ENCODE measurements at places on chromosomes 7 and 10.

- DNase-seq, result no peak
Observed at GRCh38 chr10:43970018-43970698, 321.5 kb upstream of the ZNF32 start.

DNA sequence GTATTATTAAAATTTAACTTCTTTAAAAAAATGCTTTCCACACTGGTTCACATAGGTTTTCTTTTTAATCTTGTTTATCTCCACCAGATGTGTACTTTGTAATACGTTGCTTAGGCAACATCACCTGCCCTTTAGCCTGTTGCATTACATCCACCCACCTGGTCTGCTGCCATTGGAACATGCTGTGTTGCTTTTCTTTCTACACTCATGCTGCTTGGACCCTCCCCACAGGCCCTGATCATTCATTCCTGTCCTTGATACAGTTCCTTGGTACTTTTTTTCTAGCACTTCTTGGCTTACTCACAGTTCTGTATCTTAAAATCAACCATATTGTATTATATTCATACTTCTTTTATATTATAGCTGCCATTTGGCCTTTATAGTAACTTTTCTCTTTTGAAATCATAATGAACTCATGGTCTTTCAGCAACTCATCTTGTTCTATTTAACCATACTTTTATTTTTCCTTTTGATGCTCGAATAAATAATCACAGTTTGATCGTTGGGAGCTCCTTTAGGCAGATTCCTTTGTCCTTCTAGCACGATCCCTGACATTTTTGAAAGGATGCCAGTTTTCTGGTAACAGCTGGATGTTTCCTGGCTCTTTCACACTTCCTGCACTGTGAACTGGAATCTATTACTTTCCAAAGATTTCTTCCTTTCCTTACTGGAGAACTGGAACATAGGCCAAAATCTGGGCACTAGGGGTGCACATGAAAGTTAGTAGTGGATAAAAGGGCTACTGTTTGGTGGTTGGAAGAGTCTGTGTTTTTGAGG lies 125.1 kb downstream of the CDK14 start:
- no peak for DNase-seq

DNA sequence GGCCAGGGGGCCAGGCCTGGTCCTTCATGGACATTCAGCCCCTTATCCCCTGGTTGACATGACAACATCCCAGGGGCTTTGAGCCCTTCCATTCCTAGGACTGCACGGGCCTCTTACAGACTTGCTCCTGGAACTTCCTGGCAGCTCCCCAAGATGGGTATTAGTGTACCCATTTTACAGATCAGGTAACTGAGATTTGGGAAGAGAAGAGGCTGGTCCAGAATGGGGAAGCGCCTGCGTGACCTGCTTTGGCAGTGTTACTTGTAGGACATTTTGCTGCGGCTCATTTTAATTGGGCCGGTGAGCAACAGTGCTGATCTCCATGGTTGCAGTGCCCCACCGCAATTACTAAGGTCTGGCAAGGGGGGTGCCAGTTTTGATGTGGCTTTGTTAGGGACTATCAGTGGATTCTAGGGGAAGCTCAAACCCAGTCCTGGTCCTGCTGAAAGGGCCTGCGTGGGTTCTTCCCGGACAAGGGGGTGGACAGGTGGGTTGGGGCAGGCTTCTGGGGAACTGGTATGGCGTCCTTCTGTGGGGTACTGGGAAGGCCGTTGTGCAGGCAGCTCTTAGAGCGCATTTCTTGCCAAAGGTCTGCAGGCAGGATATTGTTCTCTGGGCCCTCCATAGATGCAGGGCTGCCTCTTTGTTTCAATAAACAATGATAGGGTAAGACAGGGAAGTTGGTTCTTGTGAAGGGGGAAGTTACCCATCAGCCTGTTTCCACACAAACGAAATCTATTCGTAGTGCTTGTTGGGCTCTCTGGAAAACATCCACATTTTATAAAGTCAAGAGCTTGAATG lies 137.6 kb downstream of the RGS10 start:
- DNase-seq, result no peak

- DNase-seq, result no peak
Observed at GRCh38 chr10:113142601-113143362, 192.7 kb downstream of the TCF7L2 start.

- DNase-seq, result no peak
Observed at GRCh38 chr10:47245731-47246350, 54.2 kb upstream of the GDF10 start.

DNA sequence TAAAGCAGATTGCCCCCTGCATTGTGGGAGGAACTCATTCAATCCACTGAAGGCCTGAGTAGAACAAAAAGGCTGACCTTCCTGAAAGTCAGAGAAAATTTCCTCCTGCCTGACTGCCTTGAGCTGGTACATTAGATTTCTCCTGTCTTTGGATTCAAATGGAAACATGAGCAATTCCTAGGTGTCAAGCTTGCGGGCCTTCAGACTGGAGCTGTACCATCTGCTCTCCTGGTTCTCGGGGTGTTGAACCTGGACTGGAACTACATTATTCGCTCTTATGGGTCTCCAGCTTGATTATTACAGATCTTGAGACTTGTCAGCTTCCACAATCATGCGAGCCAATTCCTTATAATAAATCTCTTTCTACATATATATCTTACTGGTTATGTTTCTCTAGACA lies 173.6 kb upstream of the STEAP4 start:
- DNase-seq, result no peak

GRCh38 chr10:30057421-30057841 lies 2.0 kb downstream of the JCAD start:
- no peak for DNase-seq

- no peak for DNase-seq
Observed at GRCh38 chr10:49700997-49701396, 21.5 kb downstream of the C10orf53 start.

DNA sequence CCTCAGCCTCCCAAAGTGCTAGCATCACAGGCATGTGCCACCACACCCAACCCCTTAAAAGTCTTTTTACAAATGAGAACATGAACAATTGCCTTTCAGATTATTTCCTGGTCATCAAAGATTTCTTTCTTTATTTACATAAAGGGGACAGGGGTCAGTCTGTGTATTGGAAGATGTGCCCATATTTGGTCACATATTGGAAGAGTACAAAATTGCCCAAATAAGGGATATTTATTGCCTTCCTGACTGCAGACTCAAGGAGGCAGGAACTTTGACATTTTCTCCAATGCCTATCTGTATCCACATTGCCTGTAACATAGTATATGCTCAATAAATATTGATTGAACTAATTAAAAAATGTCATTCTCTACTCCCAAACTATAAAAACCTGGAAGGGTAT lies 25.9 kb upstream of the HERPUD2 start:
- DNase-seq, result no peak

DNA sequence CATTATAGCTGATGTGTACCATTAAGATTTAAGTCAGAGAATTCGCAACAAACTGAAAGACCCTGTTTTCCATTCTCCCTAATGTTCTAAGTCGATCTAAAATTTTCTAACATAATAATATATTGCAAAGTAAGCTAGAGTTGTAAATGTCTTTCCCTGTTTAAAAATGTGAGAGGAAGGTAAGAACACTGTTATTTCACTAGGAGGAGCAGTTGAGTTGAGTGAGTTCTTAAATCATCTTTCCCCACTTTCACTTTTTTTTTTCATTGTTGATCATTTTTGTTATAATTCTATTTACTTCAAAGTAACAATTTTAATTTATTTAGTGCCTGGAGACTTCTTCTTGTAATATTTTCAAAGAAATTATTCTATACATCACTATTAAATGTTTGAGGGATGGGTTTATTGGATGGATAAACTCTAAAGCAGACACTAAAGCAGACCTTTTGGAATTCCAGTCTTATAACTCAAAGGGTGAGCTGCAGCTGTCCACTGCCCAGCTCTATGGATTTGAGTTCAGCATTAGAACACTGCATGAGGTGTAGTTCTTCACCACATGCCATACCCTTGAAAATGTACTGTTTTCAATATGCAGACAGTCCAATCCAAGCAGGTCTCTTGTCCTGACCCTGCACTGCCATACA lies 181.3 kb upstream of the FZD1 start:
- no peak for DNase-seq

GRCh38 chr7:30269490-30269889 lies 14.9 kb upstream of the ZNRF2 start:
- DNase-seq, result no peak

- DNase-seq, result no peak
Observed at GRCh38 chr7:24075426-24075810, 208.6 kb upstream of the NPY start.

GRCh38 chr10:121070275-121071070 lies 219.3 kb downstream of the WDR11 start:
- no peak for DNase-seq

GRCh38 chr10:132494866-132495630 lies 42.5 kb upstream of the INPP5A start:
- DNase-seq, result peak; percentile 3

- no peak for DNase-seq
Observed at GRCh38 chr7:158029509-158029908, 558.1 kb downstream of the PTPRN2 start.

DNA sequence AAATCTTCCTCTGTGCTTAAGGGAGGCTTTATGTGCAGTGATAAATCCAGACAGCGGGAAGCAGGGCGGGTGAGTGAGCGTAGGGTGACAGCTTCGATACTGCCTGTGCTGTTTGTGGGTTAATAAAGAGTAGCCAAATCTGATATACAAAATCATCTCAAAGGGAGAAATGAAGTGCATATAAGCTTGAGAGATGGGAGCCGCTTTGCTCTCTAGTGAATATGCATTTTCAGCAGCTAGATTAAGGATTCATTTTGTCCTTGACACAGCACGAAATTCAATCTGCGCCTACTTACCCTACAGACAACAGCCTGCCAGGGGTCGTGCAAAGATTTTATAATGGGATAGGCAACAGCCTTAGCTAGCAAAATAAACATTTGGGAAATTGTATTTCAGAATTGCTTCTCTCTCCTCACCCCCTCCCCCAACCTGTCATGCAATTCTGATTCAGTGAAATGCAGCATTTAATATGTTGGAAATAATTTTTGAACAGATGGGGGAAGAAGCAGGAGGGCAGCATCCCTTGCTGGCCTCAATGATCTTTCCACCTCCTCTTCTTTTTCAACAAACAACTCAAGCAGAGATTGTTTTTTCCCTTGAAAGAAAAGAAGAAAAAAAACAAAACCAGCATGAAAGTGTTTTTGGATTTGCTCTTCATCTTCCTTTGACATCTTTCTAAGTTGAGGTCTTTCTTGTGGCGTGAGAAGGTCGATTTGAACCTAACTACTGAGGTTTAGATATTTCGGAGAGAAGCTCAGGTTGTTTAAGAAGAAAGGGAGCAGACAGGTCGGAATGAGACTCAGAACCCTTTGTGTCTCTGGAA lies 117.9 kb downstream of the AOAH start:
- no peak for DNase-seq

DNA sequence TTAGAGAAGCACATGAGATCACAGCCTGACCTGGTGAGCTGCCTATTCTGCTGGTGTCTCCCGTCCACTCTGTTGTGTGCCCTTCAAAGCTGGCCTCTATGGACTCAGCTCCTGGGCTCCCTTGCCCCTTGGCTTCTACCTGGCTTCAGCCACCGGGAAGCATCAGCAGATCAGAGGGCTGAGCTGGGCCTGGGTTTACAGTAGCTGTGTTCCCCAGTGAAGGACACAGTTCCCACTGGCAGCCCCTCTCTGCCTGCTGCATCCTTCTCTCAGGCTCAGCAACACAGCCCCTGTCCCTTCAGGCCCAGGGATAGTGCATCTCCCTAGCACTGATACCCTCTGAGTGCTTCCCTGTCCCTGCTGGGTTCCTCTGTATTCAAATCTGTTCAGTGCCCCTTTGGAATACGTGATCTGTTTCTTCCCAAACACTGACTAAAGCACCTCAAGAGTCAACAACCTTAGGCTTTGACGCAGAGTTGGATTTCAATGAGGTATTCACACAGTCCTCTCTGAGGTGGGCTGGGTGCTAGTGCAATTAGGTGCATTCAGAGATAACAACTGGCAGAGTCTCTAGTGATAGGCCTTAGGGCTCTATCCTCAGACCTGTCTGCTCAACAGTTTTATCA lies 109.8 kb downstream of the GRID1 start:
- no peak for DNase-seq

DNA sequence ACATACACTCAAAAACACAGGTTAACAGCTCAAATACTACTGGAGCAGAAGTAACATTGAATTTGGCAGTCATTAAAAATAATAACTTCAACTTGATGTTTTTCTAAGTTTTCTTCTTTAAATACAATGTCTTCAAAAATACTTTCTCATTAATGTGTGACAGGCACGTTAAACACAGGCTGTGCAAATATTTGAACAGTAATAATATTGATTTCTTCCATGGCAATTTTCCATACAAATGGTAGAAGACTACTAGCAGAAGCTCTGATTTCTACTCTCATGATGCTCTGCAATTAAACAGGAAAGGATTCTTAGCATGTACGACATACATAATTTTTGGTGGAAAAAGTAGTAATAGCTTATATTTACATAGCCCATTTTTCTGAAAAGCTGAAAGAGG lies 47.4 kb downstream of the NRP1 start:
- no peak for DNase-seq

DNA sequence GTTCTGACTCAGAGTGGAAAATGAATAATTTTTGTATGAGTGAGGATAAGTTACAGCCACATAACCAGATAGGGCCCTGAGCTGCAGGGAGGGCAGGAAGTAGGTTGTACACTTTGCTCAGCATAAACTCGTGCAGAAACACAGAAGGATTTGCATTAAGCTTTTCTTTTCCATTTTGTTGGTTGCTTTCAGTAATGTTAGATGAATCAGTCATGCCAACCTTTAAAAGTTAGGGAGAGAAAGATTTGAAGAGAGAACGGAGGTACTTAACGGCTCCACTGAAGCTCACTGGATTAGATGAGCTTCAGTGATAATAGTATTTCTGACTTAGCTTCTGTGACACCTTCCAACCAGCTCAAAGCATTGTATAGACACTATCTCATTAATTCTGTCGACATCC lies 348.1 kb downstream of the GATA3 start:
- DNase-seq, result peak; percentile 18

DNA sequence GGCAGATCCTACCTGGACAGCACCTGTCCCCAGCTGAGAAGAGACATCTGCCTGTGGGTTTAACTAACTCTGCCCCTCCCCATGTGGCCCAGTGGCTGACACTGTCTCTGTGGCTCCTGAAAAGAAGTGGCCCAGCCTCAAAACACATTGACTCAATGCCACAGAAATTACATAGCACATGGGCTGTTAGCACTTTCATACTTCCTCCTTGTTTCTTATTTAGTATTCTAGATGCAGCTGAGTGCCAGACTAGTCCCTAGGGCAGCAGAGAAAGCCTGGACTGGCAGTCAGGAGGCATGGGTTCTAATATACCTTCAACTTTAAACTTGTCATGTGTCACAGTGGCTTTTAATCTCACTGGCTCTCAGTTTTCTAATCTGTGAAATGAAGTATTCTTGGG lies 171.0 kb downstream of the TRIL start:
- no peak for DNase-seq

- no peak for DNase-seq
Observed at GRCh38 chr10:51406581-51406980, 292.8 kb downstream of the CSTF2T start.

DNA sequence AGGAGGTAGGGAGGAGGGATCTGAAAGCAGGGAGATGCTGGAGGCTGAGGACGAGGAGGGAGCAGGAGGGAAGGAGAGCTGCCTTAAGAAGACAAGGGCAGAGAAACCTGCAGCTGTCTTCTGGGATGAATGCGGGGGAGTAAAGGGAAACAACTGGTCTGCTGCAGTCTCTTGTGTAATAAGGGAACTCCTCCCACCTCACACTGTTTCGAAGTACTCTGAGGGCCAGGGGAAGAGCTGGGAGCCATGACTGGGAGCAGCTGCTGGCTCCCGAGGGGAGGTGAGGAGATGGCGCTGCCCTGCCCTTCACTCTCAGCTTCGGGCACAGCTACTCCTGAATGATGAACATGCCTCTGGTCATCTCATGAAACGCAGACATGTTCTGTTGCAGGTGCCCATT lies 65.1 kb downstream of the CLEC2L start:
- DNase-seq, result no peak

GRCh38 chr7:137453356-137453755 lies 109.8 kb upstream of the PTN start:
- no peak for DNase-seq
